ENCODE measurements at places on chromosomes 4 and X.
A peak's percentile ranks its signal among the peaks of the same experiment; 100 is the strongest.

DNA sequence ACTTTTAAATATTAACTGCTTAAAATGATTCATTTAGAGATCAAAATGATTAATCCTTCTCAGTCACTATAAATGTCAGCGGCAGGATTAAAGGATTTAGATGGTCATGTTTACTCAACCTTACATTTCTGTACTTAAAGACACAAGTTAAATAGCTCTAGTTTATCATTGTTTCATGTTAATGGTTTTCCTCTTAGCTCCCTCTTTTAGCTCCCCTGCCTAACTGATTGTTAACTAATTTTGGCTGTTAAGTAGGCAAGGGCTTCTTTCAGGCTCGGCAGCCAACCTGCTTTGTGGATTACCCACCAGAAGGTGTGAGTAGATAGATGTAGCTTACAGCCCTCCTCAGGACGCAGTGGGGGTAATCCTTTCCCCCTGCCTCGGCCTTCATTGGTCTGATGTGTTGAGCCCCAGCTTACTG, 96.0 kb downstream of the TENM3 start:
- no peak for DNase-seq

- DNase-seq, result no peak
Observed at GRCh38 chrX:132822634-132823012, 135.8 kb downstream of the HS6ST2 start.

DNA sequence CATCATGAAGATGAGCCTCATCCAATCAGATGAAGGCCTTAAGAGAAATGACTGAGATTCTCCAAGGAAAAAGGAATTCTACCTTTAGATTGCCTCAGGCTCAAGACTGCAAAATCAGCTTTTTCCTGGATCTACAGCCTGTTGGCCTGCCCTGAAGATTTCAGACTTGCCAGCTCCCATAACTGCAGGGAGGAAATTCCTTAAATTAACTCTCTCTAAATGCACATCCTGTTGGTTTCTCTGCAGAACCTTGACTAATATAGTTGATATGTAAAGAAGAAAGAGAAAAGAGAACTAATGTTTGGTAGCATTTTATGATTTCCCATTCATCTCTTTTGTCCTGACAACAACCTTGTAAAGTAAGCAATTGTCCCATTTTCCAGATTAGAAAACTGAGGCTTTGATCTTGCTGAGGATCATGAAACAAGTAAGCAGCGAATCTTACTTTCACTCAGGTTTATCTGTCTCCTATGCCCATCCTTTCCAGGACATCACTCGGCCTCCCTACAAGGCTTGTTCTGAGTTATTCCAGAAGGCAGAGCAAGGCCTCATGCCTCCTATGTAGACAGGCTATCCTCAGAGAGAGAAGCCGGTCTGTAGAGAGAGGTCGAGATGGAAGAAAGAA, 115.0 kb upstream of the LDB2 start:
- DNase-seq, result no peak

DNA sequence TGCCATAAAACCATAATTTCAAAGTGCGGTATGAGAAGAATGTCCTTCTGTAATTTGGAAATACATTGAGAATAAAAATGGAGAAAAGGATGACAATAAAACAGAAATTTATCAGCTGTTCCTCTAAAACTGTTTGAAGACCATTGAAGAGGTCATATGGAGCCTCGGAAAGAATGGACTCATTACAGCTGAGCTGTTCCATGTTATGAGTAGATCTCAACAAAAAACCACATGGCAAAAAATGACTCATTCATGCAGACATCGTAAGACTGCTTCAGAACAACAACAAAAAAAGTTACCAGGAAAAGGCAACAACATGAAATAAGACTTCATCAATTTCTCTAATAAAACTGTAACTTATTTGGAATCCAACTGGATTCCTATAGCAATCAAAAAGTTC, 39.7 kb downstream of the AKAP4 start:
- no peak for DNase-seq

DNA sequence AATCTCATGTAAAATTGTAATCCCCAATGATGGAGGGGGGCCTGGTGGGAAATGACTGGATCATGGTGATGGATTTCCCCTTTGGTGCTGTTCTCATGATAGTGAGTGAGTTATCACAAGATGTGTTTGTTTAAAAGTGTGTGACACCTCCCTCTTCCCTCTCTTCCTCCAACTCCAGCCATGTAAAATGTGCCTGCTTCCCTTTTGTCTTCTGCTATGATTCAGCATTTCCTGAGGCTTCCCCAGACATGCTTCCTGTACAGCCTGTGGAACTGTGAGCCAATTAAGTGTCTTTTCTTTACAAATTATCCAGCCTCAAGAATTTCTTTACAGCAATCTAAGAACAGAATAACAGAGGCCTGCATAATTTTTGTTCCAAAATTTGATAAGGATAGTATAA, 85.2 kb downstream of the ANAPC10 start:
- DNase-seq, result no peak

- DNase-seq, result no peak
Observed at GRCh38 chrX:121036951-121037350, 10.5 kb upstream of the GLUD2 start.

GRCh38 chrX:95884186-95884585, 800.5 kb upstream of the DIAPH2 start:
- DNase-seq, result no peak

DNA sequence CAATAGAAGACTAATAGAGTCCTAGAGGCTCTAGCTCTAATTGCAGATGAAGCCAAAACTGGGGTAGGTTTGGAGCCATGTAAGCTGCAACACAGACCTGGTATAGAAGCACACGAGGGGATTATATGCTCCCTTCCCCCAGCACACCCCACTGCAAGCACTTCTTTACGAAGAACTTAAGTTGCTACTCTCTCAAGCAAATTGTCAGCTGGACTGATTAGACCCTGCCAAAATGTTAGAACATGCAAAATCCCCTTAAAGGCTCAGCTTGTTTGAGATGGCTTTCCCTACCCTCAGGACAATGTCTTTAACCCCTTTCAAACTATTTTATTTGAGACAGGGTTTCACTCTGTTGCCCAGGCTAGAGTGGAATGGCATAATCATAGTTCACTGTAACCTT, 4.7 kb upstream of the KIAA1210 start:
- DNase-seq, result no peak

- no peak for DNase-seq
Observed at GRCh38 chr4:77127215-77127614, 29.8 kb upstream of the CCNG2 start.

- DNase-seq, result no peak
Observed at GRCh38 chrX:48694776-48695533, 1.6 kb upstream of the SUV39H1 start.

DNA sequence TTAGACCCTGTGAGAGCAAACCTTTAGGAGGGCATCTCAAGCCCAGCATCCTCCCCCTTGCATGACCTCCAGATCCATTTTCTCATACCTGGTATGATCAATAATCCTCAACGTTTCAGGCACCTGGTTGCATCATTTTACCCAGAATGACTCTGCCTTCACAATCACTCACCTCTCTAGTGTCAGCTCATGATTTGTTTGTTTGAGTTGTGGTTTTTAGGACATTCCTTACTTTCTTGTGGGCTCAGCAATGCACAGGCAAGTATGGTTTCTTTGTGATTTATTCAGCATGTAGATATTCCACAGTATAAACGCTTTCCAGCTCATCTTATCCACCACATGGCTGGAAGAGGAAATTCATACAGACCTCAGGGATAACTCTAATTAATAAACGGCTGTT, 93.6 kb upstream of the CPEB2 start:
- no peak for DNase-seq

GRCh38 chr4:106530821-106531220, 162.2 kb upstream of the GIMD1 start:
- no peak for DNase-seq

GRCh38 chr4:55507612-55508011, 39.1 kb downstream of the CLOCK start:
- DNase-seq, result no peak

DNA sequence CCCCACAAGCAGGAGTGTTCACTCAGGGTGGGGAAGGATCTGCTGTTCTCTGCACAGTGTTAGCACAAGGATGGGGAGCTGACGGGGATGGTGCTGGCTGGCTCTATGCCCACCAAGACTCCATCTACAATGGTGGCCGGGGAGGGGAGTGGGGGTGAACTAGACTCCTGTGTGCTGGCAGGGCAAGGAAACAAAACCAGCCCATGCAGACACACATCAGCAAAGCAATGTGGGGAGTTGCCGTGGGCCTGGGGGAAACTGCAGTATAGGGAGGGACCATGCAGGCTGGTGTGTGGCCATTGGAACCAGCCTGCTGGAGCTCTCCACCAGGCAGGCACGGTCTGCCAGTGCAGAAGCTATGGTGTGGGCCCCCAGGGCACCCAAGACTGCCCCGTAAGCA, 195.1 kb downstream of the PWWP3B start:
- no peak for DNase-seq

GRCh38 chr4:100081491-100081890, 108.8 kb downstream of the DDIT4L start:
- no peak for DNase-seq

DNA sequence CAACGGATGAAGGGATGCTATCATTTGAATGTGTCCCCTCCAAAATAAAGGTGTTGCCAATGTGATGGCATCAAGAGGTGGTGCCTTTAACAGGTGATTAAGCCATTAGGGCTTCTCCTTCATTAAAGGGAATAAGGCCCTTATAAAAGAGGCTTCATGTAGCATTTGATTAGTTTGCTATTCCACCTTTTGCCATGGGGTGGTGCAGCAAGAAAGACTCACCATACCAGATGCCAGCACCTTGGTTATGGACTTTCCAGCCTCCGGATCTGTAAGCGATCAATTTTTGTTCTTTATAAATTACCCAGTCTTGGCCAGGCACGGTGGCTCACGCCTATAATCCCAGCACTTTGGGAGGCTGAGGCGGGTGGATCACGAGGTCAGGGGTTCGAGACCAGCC, 7.9 kb upstream of the SLC25A43 start:
- no peak for DNase-seq

- DNase-seq, result no peak
Observed at GRCh38 chr4:157128395-157128794, 52.4 kb downstream of the GLRB start.

DNA sequence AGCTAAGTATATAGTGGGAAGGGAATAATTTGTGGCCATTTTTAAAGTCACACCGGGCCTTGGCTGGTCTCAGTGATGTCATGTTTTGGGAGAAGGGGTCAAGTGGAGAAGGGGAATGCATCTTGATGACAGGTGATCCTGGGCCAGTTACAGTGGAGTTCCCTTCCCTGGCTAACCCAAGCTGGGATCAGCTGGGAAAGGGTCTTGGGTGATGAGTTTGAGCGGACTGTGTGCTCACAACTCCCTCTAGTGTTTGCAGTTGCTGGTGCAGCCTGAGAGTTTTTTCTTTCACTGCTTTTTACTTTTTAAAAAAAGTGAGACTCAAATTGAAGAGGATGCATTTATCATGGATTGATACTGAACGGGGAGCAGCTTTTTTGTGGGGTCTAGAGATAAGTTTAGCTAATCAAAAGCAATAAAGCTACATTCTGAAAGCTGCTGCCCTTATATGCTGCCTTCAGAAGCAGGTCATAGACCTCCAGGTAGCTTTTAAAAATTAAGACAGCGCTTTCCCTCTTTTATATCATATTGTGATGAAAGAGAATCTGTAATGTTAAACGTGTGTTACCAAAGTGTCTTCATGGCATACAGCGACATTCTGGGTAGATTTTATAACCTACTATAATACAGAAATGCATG, 164.7 kb downstream of the DCLK2 start:
- DNase-seq, result no peak

DNA sequence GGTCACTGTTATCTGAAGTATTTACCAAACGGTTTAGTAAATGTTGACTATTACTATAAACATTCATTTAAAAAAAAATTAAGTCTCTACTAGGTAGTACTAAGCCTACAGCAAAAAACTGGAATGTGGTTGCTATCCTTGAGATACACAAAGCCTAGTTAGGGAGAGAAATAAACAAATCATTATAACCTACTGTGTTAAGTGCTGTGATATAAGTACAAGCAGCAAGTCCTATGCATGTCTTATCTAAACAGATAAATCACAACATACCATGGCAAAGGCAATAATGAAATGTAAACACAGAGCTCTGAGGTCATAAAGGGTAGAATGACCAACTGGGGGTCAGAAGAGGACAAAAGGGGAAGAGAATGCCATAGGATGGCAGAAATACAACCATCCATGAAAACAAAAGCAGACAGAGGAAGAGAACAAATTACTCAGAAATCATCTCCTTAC, 92.2 kb downstream of the RNF150 start:
- DNase-seq, result no peak

GRCh38 chrX:54413753-54414152, 26.5 kb upstream of the TSR2 start:
- no peak for DNase-seq

- DNase-seq, result peak; percentile 17
Observed at GRCh38 chrX:101658661-101659491, 774 bp downstream of the ARMCX2 start.

- no peak for DNase-seq
Observed at GRCh38 chrX:123803331-123803983, 56.4 kb upstream of the XIAP start.

DNA sequence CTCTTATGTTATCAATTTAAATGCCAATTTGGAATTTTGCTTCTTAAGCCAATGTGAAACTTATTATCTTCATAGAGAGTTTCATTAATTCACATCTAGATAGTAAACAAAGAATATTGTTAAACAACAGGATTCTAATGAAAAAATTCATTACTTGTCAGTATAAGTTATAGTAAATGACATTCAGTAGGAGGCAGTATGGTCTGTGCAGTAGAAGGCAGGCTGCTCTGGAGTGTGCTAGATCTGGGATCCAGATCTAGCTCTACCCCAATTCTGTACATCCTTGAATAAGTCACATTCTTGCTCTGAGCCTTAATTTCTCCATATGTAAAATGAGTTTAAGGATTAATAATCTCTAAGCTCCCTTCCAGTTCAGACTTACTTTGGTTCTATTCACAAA, 202.7 kb upstream of the POU3F4 start:
- DNase-seq, result no peak

- no peak for DNase-seq
Observed at GRCh38 chr4:142164767-142165500, 528.6 kb downstream of the IL15 start.

DNA sequence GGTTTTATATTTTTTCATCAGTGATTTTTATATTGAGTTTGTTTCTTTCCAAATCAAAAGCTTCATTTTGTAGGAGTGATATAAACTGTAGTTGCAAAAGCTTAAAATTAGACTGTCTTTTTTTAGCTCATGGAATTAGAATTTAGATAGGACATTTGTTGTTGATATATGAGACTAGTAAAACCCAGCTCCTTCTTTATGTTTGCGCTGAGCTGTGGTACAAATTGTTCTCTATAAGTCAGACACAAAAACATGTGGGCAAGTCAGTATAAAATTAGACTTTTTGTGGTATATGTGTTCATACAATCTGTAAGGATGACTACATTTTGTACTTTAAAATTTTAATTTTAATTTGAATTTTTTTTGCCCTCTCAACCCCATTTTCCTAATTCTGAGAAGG, 18.3 kb downstream of the FHIP1A start:
- DNase-seq, result no peak

- DNase-seq, result no peak
Observed at GRCh38 chr4:127832585-127832984, 48.1 kb upstream of the PLK4 start.

- no peak for DNase-seq
Observed at GRCh38 chr4:47359891-47360290, 103.6 kb downstream of the COMMD8 start.
